NCI-H1417 treated with DMSO at 0.1 percent for 48 hours (cell line): ENCODE measurements at places on chromosomes 16 and 17.

- no peak for DNase-seq
Measured at GRCh38 chr17:62725791-62726249, 82.3 kb downstream of the MARCHF10 start.

DNA sequence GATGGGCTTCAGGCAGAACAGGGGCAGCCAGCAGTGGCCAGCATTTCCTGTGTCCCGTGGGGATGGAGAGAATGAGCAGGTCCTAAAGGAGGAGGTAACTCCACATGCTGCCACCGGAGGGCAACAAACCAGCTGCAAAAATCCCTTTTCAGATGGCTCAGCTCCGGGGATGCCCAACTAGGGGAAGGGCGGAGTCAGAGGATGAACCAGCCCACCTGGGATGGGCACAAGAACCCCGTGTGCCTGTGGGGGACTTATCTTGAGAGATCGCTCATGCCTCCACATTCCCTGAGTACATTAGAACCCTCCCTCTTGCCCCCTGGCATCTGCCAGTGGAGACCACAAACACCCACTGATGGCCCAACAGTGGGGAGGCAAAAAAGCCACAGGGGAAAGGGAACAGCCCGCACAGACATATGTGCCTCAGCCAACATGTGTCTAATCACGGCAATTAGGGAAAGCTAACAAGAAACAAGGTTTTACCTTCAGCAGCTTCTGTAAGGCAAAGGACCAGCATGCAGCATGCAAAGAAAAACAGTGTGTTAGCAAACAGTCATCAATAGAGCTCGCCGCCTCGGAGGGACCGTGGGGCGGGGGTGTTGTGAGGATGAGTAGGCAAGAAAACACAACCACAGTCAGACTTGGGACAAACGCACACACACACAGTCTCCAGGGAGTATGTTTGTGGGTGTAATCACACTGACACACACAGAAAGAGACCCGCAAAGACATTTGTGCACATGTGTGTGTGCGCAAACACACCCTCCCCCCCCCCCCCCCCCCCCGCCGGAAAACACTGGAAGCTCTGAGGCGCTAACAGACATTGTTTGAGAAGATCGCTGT, 64.0 kb downstream of the MYO18A start:
- DNase-seq, result no peak

- no peak for DNase-seq
Measured at GRCh38 chr17:3782751-3783150, 18.2 kb downstream of the ITGAE start.

DNA sequence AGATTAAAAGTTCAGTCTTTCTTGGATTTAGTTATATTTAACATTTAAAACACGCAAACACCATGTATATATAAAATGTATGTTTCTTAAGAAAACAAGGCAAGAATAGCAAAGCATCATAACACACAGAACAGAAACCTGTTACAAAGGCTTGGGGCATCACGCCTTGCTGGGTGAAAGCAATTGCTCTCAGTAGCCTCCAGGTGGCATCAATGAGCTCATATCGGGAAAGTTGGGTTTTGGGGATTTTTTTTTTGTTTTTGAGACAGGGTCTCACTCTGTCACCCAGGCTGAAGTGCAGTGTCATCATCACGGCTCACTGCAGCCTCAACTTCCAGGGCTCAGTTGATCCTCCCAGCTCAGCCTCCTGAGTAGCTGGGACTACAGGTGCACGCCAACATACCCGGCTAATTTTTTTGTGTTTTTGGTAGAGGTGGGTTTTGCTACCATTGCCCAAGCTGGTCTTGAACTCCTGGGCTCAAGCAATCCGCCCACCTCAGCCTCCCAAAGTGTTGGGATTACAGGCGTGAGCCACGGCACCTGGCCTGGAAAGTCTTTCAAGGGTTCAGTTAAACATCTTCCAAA, 56.9 kb downstream of the CYB5D2 start:
- DNase-seq, result no peak

DNA sequence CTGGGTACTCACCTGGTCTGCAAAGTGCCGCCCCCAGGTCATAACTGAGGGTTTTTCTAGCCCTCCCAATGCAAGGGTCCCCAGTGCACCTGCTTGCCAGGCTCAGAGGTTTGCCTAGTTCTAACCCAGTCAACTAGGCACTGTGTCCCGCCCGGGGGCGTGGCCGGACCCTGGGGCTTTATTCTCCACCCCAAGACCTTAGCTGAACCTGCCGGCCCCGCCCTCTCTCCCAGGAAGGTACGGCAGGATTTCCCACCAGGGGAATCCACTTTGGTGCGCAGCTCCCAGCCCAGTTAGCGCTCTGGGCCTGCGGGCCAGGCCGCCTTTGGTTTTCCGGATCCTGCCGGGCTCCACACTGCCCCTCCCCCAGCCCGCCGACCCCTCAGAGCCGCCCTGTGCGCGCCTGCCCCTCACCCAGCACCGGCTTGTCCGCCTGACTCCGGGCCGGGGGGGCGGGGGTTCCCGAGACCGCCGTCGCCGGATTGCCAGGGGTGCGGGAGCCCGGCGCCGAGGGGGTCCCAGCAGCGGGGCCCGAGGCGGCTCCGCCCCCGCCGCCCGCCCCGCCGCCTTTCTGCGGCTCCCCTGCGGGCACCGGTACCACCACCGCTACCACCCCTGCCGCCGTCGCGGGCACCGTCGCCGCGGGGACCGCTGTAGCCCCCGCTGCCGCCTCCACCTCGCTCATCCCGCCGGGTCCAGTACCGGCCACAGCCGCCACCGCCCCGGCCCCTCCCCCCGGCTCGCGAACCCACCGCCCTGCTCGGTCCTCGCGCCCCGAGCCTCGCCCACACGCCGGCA, 424 bp downstream of the YBX2 start:
- DNase-seq, result no peak

- no peak for DNase-seq
Measured at GRCh38 chr17:2253768-2254406, 49.7 kb downstream of the SMG6 start.

DNA sequence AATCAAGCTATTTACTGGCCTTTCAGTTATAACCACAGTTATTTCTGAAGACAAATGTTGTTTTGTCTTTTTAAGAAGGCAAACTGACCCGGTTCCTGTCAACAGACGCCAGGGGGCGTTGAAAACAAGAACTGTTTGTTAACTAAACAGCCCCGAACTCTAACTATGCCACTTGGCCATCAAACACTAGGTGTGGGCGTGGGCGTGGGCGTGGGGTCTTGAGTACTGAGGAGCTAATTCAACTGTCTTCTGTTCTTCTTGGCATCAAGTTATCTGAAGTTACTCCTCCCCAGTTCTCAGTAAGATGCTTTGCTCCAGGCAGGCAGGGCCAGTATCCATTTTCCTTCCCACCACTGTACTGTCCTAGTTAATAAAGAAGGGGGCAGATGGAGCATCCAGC, 63.3 kb upstream of the MTMR4 start:
- no peak for DNase-seq

DNA sequence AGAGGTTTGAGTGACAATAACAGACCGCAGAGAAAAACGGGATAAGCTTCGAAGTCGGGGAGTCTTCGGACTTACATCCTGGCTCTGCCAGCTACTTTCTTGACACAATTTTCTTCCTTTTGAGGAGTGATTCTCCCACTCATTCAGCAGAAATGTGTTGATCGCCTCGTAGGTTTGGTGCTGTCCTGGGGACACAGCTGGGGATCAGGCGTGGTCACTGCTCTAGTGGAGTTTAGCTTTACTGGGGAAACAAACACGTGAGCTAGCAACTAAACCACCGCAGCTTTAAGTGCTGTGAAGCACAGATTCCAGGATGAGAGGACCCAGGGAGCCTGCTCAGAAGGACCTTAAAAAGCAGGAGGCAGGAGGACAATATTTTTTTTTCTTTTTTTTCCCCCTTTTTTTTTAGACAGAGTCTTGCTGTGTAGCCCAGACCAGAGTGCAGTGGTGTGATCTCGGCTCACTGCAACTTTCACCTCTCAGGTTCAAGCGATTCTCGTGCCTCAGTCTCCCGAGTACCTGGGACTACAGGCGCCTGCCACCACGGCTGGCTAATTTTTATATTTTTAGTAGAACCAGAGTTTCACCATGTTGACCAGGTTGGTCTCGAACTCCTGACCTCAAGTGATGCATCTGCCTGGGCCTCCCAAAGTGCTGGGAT, 858 bp downstream of the NUBP1 start:
- no peak for DNase-seq

DNA sequence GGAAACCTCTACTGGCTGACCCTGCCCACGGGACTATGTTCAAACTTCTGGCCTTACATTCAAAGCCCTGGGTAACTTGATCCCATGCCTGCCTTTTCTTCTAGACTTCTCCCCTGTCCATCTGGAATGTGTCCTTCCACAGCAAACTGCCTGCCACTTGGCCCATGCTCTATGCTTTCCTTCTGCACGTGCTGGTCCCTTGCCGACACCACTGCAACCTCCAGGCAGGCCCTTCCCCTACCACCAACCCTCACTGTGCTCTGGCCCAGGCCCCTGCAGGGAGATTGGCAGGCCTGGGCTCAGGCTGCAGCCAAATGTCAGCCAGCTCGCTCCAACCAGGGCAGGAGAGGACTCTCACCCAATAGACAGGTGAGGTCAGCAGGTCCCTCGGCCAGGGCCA, 11.0 kb downstream of the HSD11B2 start:
- no peak for DNase-seq

GRCh38 chr16:1933097-1933661, 9.8 kb downstream of the MSRB1 start:
- DNase-seq, result no peak

DNA sequence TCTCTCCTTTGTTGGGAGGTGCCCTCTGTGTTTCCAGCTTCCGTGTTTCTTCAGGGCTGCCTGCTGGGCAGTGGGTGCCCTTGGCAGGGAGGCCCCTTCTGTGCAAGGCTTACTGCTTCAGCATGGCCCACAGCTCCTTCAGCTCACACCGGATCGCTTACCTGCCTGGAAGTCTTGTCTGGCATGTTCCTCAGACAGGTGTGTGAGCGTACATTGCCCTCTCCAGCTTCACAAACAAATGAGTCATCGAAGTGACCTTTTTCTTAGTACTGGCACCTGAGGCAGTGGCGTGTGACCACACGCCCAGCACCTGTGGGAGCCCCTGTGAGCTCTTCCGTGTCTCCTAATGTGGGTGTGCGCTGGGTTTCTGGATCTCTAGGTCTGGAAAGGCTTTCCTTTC, 3.5 kb downstream of the RAB40C start:
- DNase-seq, result no peak

- no peak for DNase-seq
Measured at GRCh38 chr17:83058266-83058798, 21.1 kb upstream of the METRNL start.

DNA sequence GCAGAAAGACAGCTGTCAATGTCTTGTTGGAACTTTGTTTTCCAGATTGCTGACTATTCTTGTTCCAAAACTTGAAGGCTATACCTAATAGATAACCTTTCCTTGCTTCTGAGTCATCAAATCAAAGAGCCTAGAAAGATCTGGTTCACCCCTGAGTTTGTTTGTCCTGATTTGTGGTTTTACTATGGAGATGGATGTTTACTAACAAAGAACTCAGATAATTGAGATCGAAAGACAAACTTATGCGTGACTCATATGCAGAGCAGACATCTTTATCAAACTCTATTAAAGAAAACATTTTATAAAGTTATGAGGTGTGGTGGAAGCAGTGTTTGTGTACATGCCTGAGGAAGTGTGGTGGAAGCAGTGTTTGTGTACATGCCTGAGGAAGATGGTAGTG, 311.1 kb upstream of the TBX2 start:
- DNase-seq, result no peak

DNA sequence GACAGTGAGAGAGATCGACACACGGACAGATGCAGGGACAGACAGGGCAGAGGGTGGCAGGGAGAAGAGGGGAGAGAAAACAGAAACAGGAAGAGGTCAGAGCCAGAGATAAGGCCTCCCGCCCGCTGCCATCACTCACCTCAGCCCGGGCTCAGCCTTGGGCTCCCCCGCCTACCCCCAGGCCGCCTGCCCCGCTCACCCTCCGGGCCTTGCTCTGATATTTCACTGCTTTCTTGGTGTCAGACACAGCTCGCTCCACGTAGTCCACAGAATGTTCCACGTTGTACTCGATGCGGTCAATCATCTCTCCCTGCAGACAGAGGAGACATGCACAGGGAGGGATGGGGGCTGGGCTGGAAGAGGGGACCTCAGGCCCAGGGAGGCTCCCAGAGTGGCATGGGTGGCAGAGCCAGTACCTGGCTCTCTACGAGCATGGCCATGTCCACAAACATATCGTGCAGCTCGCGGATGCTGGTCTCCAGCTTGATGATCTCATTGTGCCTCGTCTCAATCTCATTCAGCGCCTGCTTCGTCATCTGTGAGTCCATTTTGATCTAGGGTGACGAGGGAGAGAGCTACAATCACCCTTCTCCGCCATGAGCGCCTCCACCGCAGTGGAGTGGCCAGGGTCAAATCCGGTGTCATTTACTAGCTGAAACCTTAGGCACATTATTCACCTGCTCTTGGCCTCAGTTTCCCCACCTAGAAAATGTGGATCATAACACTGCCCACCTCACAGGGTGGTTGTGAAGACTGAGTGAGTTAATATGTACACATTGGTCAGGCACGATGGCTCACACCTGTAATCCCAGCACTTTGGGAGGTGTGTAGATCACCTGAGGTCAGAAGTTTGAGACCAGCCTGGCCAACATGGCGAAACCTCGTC, 8.2 kb downstream of the HSD3B7 start:
- no peak for DNase-seq

DNA sequence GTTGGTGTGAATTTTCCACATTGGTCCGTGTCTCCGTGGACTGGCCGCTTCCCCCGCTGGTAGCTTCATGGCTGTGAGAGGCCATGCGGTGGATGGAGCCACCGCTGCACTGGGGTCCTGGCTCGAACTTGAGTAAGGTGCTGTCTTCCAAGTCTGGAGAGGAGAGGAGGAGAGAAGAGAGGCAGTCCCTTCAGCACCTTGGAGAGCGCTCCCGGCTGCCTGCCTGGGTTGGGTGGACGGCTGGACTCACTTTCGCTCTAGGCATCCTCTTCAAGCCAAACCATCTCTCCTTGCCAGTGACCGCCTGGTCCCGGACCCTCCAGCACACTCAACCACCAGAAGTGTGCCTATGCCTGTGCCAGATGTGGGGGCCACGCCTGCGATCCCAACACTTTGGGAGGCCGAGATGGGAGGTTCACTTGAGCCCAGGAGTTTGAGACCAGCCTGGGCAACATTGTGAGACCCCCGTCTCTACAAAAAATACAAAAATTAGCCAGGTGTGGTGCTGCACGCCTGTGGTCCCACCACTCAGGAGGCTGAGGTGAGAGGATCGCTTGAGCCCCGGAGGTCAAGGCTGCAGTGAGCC, 6.2 kb downstream of the JPH3 start:
- DNase-seq, result no peak

- DNase-seq, result no peak
Measured at GRCh38 chr16:79509211-79509631, 91.3 kb downstream of the MAF start.

GRCh38 chr16:27424772-27425498, 23.0 kb downstream of the IL21R start:
- DNase-seq, result no peak

DNA sequence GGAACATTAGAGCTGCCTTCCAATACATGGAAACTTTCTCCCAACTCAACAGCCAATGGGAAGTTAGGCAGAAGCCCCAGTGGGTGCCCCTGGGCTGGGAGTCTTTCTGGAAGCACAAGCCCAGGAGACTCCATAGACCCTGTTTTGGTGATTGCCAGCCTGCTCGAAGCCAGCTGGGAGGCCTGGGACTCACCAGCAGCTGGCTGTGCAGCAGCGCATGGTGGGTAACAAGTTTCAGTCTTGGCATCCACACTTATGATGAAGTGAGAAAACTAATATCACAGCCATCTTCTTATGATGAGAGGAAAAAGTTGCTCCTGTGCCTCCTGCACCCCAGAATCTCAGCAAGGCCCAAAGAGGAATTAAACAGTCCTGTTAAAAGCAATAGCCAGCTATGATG, 522.5 kb upstream of the CDH5 start:
- no peak for DNase-seq

GRCh38 chr16:81693041-81693743, 85.9 kb upstream of the PLCG2 start:
- DNase-seq, result no peak

GRCh38 chr16:1787322-1788094, 4.7 kb downstream of the NUBP2 start:
- no peak for DNase-seq
